Osteocyte (in vitro differentiated cells): ENCODE measurements at places on chromosomes 4 and X. TPM values are rescaled to one million over a fixed set of nuclear protein-coding genes. Genes with fewer than 3 reads are reported as not detected.

NAA11 gene
- total RNA-seq: not detected in 2 replicates

NAT8L gene
- 0.64 and 0.84 TPM in 2 replicates for total RNA-seq

PAGE5 gene
- not detected in 2 replicates for total RNA-seq

KCNE5 gene
- total RNA-seq: 0.24 and 0.70 TPM in 2 replicates

DNA sequence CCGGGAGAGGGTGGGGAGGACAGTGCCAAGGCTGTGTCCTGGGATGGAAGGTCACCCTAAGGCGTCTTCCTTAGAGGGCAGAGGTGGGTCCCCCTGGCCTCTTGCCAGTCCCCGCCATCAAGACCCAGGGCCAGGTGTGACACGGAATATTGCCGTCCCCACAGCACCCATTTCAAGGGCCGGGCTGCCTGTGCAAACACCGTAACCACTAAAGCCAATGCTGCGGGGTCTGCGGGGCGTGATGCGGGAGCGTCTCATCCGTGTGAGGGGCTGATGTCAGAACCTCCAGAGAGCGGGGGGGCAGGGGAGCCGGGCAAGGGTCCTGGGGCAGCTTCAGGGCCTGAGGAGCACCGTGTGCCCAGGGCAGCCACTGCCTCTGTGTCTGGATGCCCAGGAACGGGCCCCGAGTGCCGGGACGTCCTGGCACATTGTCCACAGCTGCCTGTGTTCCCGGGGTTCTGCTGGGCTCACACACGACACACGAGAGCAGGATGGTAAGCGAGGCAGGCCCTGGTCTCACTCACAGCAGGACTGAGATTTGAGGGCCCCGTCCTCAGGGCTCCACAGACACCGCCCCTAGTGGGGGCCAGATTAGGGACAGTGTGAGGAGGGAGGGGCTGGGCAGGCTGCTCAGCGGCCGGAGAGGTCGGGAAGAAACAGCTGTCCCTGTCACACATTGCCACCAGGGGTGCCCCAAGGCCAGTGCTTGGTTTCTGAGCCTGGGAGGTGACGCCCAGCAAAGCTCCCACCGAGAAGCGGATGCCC lies 29.2 kb downstream of the NKX1-1 start:
- no peak overlapping the region for H3K27ac ChIP-seq
- no peak for DNase-seq
- peaks cover 18% of the 10 kb centered on the region for H3K36me3 ChIP-seq
- H3K27me3 ChIP-seq: no peaks in the 10 kb centered on the region

DNA sequence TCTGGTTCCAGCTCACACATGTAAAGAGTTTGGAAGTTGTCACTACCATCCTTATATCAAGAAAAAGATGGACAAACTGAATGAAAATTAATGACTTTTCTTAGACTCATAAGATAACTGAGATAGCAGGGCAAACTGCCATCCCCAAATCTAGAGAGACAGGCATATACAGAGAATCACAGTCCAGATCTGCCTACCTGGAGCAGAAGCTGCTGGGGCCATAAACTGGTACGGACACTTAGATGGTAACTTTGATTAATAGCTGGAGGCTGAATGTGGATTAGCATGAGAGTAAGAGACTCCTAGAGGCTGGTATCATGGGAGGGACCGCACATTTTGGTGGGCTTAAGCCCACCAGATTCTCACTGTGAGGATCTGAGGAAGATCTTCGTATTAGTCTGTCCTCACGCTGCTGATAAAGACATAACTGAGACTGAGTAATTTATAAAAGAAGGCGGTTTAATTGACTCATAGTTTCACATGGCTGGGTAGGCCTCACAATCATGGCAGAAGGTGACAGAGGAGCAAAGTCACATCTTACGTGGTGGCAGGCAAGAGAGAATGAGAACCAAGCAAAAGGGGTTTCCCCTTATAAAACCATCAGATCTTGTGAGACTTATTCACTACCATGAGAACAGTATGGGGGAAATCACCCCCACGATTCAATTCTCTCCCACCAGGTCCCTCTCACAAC lies 10.8 kb upstream of the POLA1 start:
- no peaks in the 10 kb centered on the region for H3K36me3 ChIP-seq
- H3K4me1 ChIP-seq: no peaks in the 10 kb centered on the region
- H3K4me3 ChIP-seq: no peak overlapping the region
- H3K27me3 ChIP-seq: peaks cover 47% of the 10 kb centered on the region
- no peak for DNase-seq

DNA sequence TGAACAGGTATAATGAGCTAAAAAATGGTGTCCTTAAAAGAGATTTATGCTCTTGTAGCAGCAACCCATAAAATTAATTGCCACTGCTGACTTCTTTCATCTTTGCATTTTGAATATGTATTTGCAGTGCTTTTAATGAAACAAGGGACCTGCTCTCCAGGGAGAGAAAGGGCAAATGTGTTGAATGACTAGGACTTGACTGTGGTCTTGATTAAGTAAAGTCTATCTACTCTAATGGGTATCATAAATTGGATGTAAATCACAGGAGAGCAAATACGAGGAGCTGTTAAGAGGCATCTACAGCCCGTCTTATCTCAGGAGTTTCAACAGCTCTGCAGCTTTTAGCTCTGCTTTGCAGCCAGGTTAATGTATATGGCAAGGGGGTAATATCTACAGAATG lies 216.4 kb downstream of the PALLD start:
- H3K36me3 ChIP-seq: peaks cover 58% of the 10 kb centered on the region
- no peak for DNase-seq
- no peaks in the 10 kb centered on the region for H3K27me3 ChIP-seq
- no peak overlapping the region for H3K4me3 ChIP-seq

- peak; percentile 81 for DNase-seq
- H3K27me3 ChIP-seq: peaks cover 10% of the 10 kb centered on the region
- H3K36me3 ChIP-seq: peaks cover 12% of the 10 kb centered on the region
- peaks cover 5% of the 10 kb centered on the region for H3K4me1 ChIP-seq
- peak overlapping the region; percentile 87 for H3K4me3 ChIP-seq
- H3K27ac ChIP-seq: peak overlapping the region; percentile 90
Observed at GRCh38 chrX:1451661-1452515, 821 bp downstream of the ASMTL start.

GRCh38 chr4:150209140-150209829 lies 131.0 kb downstream of the DCLK2 start:
- no peaks in the 10 kb centered on the region for H3K27me3 ChIP-seq
- no peak overlapping the region for H3K4me3 ChIP-seq
- peaks cover 11% of the 10 kb centered on the region for H3K36me3 ChIP-seq
- peaks cover 53% of the 10 kb centered on the region for H3K4me1 ChIP-seq
- H3K27ac ChIP-seq: no peak overlapping the region

GRCh38 chrX:132940727-132941327 lies 17.6 kb downstream of the HS6ST2 start:
- DNase-seq: no peak
- no peaks in the 10 kb centered on the region for H3K27me3 ChIP-seq
- H3K36me3 ChIP-seq: no peaks in the 10 kb centered on the region
- H3K27ac ChIP-seq: no peak overlapping the region

DNA sequence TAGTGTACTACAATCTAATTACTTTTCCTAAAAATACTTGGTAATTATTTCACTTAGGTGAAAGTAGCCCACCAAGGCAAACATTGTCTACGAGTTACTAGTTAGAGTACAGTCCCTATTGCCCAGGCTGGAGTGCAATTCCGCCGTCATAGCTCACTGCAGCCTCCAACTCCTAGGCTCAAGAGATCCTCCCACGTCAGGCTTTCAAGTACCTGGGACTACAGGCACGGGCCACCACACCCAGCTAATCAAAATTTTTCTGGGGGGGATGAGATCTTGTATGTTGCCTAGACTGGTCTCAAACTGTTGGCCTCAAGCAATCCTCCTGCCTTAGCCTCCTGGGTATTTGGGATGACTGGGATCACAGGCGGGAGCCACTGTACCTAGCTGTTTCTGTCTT lies 21.9 kb downstream of the FAM193A start:
- no peaks in the 10 kb centered on the region for H3K36me3 ChIP-seq
- no peak overlapping the region for H3K4me3 ChIP-seq
- H3K27me3 ChIP-seq: no peaks in the 10 kb centered on the region
- no peak for DNase-seq
- no peak overlapping the region for H3K27ac ChIP-seq

DNA sequence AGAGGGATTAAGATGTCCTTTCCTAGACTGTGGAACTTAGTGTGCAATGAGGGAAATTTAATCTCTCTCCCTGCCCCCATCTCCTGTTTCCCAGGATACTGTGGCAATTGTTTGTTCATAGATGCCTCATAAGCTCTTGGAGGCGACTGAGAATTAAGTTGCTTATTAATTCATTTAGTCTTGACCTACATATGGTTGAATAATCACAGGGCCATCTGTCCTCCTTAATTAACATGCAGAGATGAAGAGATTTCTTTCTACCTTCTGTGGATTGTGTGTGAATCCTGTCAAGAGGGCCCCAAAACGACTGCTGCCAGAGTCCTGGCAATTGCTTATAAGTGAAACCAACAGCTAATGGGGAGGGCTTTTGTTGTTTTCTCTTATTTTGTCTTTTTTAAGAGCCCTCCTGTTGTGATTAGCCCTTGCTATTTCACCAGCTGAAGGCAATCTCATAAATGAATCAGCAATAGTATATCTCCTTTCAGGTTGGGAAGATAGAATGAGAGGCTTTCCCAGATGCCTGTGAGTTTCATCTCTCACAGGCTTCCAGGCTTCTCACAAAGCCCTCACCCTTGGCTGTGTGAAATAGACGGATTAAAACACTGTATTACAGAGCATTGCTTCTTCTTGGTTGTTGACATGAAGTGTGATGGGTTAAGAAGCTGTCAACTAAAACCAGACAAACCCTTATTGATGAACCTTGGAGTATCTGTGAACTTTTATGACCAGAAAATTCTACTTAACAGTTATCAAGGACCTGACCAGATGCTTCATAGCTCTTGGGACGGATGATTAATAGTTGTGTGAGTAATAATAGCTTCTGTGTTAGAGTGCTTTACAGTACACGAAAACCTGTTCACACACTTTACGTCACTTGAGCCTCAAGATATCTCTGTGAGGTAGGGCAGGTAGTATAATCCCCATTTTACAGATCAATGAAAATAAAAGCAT lies 58.5 kb downstream of the PGRMC2 start:
- H3K27me3 ChIP-seq: no peaks in the 10 kb centered on the region
- no peak overlapping the region for H3K4me3 ChIP-seq
- no peak for DNase-seq
- H3K4me1 ChIP-seq: peaks cover 38% of the 10 kb centered on the region
- H3K27ac ChIP-seq: peak overlapping the region; percentile 84

- H3K27me3 ChIP-seq: no peaks in the 10 kb centered on the region
- no peaks in the 10 kb centered on the region for H3K4me1 ChIP-seq
- no peak overlapping the region for H3K4me3 ChIP-seq
- H3K36me3 ChIP-seq: no peaks in the 10 kb centered on the region
- no peak for DNase-seq
Observed at GRCh38 chrX:38129366-38129765, 91.3 kb downstream of the SRPX start.

- H3K36me3 ChIP-seq: no peaks in the 10 kb centered on the region
- H3K4me3 ChIP-seq: no peak overlapping the region
- DNase-seq: no peak
- peaks cover 12% of the 10 kb centered on the region for H3K27me3 ChIP-seq
- no peak overlapping the region for H3K27ac ChIP-seq
Observed at GRCh38 chrX:8721536-8721935, 10.4 kb downstream of the ANOS1 start.

- peaks cover 12% of the 10 kb centered on the region for H3K36me3 ChIP-seq
- peak overlapping the region; percentile 89 for H3K4me3 ChIP-seq
- peaks cover 40% of the 10 kb centered on the region for H3K4me1 ChIP-seq
- no peak for DNase-seq
Observed at GRCh38 chr4:118280501-118281218, 72.1 kb downstream of the PRSS12 start.

GRCh38 chr4:138410266-138410665 lies 168.1 kb upstream of the SLC7A11 start:
- no peak overlapping the region for H3K27ac ChIP-seq
- DNase-seq: no peak
- no peaks in the 10 kb centered on the region for H3K4me1 ChIP-seq

GRCh38 chrX:137482136-137482535 lies 83.8 kb upstream of the ZIC3 start:
- no peak overlapping the region for H3K4me3 ChIP-seq
- no peak overlapping the region for H3K27ac ChIP-seq
- H3K36me3 ChIP-seq: no peaks in the 10 kb centered on the region
- no peaks in the 10 kb centered on the region for H3K4me1 ChIP-seq

DNA sequence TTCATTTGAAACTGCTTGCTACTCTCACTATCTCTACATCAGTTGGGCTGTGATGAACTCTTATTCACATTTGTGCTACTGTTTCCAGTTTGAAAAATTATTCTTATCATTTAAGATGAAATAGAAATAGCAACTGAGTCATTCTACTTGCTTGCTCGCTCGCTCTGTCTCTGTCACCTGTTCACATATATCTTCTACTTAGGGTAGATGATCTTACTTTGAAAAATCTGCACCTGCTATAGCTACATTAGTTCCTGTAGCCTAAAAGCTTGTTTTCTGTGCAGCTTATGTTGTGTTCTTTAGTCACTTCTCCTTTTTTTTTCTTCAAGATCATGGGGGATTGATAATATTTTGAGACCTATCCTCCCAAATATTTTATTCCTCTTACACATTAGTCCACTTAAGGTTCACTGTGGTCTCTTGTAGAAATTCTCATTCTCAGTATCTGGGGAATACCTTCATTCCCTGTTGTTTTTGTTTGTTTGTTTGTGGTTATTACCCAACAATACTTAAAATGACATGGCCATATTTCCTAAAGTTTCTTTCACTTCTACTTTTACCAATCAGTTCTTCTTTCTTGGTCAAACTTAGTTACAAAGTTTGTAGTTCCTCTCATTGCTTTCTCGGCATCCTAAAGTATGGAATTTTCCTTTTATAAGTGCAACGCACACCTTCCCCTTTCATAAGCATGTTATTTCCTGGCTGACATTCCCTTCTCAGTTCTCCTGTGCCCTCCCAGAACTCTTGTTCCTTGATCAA lies 36.5 kb downstream of the CLCN5 start:
- no peak overlapping the region for H3K4me3 ChIP-seq
- H3K27ac ChIP-seq: no peak overlapping the region

DNA sequence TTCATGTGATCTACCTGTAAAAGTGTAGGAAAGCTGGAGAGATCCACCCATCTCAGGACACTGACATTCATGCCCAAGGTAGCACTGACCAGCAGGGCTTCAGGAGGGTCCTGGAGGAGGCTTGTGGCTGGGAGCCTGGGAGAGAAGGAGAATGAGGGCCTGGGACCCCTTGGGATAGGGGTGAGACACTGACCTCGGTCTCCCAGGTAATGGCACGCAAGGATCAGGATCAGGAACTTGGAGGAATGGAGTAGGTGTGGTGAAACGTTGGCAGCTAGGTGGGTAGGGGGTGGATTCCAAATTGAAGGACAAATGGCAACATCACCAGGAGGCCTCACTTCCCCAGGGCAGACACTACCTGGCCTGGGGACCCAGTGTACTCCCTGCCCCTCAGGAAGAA lies 12.4 kb upstream of the RGS12 start:
- DNase-seq: peak; percentile 49
- H3K27me3 ChIP-seq: peaks cover 34% of the 10 kb centered on the region
- H3K4me1 ChIP-seq: no peaks in the 10 kb centered on the region
- H3K27ac ChIP-seq: no peak overlapping the region

- no peak overlapping the region for H3K4me3 ChIP-seq
- H3K4me1 ChIP-seq: peaks cover 27% of the 10 kb centered on the region
- DNase-seq: no peak
- no peaks in the 10 kb centered on the region for H3K27me3 ChIP-seq
- H3K27ac ChIP-seq: peak overlapping the region; percentile 81
Observed at GRCh38 chr4:168907119-168907698, 102.8 kb downstream of the CBR4 start.

- H3K4me1 ChIP-seq: peaks cover 60% of the 10 kb centered on the region
- H3K27ac ChIP-seq: peak overlapping the region; percentile 75
- no peaks in the 10 kb centered on the region for H3K27me3 ChIP-seq
- H3K36me3 ChIP-seq: no peaks in the 10 kb centered on the region
Observed at GRCh38 chr4:168604496-168605373, 107.9 kb downstream of the PALLD start.

- H3K27ac ChIP-seq: no peak overlapping the region
- peaks cover 1% of the 10 kb centered on the region for H3K4me1 ChIP-seq
- no peak for DNase-seq
- no peaks in the 10 kb centered on the region for H3K36me3 ChIP-seq
- H3K4me3 ChIP-seq: no peak overlapping the region
Observed at GRCh38 chrX:152821145-152821765, 9.3 kb downstream of the CETN2 start.
